ENCODE measurements at places on chromosomes 6 and 20.
A peak's percentile ranks its signal among the peaks of the same experiment; 100 is the strongest.

DNA sequence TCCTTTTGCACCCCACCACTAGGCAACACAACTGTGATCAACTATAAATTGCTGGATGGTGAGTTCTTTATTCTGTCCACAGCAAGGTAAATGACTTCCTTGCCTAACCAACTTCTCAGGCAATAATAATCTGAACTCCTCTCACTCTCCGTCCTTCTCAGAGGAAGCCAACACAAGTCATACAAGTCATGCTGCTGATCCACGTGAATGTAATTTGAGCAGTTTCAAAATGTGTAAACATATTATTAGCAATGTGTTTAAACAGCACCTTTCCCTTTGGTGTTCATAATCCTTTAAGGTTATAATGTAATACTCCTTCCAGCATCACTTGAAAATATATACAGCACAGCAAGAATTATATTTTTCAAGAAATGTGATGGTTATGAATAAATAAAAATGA is 127.9 kb downstream of the QRSL1 start:
- DNase-seq, result no peak

- DNase-seq, result no peak
These were observed 541.7 kb upstream of the BTBD3 start for GRCh38 chr20:11375966-11376365.

DNA sequence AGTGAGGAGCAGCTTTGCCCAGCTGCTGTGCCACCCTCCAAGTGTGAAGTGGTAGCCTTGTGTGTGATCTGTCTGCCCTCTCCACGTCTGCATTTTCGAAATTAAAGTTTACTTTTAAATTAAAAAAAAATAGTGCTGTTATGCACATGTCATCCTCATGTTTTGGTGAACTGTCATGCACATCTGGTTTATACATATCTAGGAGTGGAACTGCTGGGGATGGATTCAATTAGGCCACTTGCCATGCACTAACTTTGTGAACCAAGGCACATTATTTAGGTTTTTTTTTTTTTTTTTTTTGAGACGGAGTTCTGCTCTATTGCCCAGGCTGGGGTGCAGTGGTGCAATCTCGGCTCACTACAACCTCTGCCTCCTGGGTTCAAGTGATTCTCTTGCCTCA is 3.6 kb downstream of the GTSF1L start:
- DNase-seq, result no peak

DNA sequence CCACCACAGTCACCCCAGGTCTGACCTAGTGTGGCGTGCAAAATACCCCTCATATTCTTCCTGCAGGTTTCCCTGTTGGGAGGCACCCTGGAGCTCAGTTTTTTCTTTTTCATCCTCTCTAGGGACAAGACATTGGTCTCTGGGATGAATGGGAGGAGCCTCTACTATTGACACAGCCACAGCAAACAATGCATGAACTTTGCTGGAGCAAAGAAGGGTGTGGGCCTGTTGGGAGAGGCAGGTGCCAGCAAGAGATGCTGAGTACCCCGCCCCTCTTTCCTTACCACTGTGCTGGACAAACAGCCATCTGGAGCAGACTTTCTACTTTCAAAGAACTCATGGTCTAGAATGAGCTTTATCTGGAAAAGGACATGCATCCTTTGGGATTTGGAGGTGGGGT is 10.1 kb downstream of the TGM3 start:
- DNase-seq, result no peak

- no peak for DNase-seq
These were observed 654.7 kb upstream of the FLRT3 start for GRCh38 chr20:14992153-14992552.

DNA sequence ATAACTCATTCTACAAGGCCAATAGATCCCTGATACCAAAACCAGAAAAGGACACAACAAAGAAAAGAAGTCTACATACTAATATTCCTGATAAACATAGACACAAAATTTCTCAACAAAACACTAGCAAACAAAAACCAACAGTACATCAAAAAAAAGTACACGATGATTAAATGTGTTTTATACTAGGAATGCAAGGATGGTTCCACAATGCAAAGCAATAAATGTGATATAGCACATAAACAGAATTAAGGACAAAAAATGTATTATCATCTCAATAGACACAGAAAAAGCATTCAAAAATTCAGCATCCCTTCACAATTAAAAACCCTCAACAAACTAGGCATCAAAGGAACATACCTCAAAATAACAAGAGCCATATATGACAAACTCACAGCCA is 23.2 kb downstream of the TREM1 start:
- DNase-seq, result no peak

- no peak for DNase-seq
These were observed 9.2 kb downstream of the ENTPD6 start for GRCh38 chr20:25204550-25205276.

- DNase-seq, result no peak
These were observed 48.5 kb downstream of the FYN start for GRCh38 chr6:111824608-111825337.

DNA sequence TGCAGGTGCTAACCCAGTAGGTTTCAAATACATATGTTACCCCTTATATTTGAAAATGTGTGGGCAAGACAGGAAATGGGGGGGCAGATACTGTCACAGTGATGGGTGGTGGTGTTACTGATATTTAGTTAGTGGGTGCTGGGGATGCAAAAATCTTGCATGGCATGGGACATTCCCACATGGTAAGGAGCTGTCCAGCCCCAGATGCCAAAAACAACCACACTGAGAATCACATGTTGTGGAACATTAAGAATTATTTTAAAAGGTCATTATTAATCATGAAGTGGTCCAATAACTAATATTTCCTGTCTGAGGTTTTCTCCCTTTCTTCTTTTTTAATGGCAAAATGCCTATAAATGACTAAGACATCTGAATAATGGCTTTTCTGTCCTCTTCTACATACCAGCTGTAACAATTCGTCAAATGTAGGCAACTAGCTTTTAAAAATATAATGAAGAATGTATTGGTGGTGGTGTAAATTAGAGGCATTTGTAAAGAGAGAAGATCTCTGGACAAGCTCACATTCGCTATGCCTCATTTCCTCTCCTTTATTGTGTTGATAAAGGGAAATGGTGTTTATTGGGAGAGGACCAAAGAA is 57.3 kb upstream of the SLC35B3 start:
- no peak for DNase-seq

GRCh38 chr20:29687438-29687837 is 1570.0 kb upstream of the DEFB115 start:
- no peak for DNase-seq

DNA sequence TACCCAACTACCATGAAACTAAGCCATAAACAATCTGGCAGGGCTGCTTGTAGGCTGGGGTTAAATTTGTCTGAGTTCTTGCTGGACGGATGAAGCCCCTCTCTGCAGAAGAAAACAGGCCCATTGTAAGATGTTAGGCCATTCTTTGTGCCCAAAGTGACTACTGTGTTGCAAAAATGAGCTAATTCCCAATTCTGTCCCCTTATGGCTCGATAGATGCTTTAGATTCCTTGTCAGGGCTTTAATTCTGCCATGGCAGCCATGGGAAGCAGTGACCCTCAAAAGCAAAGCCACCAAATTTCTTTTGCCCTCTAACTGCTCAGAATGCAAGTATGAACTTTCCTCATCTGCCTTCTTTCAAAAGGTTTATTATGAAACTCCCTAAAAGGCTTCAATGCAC is 45.2 kb downstream of the LAMA4 start:
- no peak for DNase-seq

- DNase-seq, result peak; percentile 69
These were observed 133.8 kb upstream of the CCN2 start for GRCh38 chr6:132084811-132085509.

DNA sequence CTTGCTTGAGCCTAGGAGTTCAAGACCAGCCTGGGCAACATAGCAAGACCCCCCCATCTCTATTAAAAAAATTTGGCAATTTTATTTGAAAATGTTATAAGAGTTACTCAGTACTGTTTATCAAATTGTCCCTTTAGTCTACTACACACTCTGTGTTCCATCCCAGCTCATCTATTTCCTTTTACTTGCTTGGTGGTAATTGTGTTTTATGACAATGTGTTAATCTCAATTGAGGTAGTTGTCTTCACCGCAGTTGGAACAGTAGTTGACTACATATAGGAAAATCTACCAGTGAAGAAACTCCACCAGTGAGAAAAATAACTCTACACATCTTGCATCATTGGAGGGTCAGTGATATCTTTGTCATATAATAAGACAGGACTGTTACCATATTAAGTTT is 8.0 kb downstream of the NCOA3 start:
- no peak for DNase-seq

DNA sequence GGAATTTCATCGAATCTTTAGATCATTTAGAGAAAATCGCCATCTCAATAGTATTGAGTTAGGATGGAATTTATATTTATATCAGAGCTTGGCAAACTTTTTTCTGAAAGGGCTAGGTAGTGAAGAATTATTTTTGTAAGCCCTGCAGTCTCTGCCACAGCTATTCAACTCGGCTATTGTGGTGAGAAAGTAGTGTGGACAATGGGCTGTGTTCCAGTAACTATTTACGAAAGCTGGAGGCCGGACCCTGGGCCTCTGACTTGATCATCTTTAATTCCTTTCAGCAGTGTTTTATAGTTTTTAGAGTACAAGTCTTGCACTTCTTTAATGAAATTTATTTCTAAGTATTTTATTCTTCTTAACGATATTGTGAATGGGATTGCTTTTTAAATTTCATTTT is 201.5 kb downstream of the FARS2 start:
- no peak for DNase-seq

GRCh38 chr20:46488451-46488850 is 24.9 kb downstream of the ZNF334 start:
- no peak for DNase-seq

- no peak for DNase-seq
These were observed 133.9 kb downstream of the TIAM2 start for GRCh38 chr6:155128977-155129376.

- DNase-seq, result no peak
These were observed 119.0 kb downstream of the EYA4 start for GRCh38 chr6:133360194-133360593.

DNA sequence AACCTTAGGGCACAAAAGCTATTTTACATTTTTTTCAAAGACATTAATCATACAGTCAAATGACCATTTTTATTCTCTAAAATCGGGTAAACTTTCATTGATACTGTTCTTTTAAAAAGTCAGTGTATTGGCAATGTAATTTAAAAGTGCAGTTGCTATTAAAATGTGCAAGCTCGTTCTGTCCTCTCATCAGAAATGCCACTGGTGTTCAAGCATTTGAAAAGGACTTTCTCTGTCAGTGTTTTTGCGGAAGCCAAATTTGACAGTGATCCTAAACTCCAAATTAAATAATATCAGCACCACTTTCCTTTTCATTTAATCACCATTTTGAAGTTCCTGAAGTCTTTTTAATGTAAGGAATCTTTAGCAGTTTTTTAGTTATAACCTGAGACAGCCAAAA is 69.6 kb downstream of the AFG1L start:
- no peak for DNase-seq

DNA sequence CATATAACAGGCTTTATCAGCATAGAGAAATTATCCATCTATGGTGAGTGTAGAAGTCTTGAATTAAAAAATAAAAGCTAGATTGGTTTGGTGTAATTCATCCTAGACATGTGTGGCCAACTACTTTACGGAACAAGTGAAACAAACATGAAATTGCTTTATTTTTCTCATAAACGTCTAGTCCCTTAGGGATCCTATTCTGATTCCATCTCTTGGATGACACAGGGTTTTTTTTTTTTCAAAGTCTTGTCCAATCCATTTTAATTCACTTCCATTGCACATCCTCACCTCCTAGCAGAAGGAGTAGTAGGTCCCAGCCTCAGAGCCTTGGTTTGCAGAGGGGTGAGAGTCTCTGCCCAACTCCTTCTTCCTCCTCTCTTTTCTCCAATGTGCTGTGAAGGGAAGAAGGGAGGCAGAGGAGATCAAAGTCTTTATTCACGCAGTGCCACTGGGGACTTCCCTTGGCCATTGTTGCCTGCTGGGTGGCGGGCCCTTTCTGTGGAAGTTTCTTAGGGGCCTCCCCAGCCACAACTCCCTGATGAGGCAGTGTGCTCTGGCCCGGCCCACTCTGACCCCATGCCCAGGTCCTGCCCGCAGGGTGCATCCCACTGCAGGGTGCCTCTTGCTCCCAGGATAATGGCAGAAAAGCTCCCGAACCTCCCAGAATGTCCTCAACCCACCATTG is 104.4 kb upstream of the SNX9 start:
- no peak for DNase-seq

DNA sequence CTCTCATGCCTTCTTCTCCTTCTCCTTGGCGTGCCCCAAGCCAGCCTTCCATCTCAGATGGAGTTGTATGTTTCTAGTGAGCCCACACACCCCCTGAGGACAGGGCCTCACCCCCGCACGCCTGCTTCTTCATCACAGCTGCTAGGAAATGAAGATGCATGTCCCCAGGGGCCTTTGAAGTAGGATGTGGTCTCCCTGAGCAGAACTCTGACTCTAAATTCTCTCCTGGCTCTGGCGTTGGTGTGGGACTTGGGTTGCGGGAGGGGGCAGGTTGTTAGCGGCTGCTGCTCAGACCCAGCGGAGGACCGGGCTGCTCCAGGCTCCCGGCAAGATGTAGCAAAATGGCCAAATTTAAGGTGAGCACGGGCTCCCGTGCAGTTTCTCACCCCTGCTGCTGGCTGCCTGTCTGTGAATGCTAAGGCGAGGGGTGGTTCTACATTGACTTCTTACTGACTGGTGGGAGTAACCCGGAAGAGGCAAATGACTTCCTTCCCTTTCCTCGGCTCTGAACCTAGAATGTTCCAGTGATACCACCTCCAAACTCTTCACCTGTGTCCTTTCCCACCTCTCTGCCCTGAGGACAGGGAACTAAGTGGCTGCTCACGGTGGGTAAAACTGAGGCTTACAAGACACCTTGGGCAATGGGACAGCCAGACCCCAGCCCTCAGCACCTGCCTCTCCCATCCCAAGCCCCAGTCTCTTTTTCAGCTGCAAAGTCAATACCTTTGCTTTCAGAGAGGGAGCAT is 8.8 kb downstream of the SYNJ2 start:
- DNase-seq, result no peak

GRCh38 chr6:104226790-104227446 is 632.8 kb downstream of the HACE1 start:
- no peak for DNase-seq

DNA sequence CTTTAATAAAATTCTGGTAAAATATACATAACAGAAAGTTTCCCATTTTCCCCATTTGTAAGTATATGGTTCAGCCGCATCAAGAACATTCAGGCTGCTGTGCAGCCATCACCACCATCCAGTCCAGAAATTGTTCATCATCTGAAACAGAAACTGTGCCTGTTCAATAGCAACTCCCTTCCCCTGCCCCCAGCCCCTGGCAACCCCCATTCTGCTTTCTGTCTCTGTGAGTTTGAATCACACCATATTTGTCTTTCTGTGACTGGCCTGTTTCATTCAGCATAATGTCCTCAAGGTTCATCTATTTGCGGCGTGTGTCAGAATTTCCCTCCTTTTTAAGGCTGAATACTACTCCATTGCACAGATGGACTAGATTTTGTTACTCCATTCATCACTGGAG is 19.1 kb downstream of the VSTM2L start:
- no peak for DNase-seq

DNA sequence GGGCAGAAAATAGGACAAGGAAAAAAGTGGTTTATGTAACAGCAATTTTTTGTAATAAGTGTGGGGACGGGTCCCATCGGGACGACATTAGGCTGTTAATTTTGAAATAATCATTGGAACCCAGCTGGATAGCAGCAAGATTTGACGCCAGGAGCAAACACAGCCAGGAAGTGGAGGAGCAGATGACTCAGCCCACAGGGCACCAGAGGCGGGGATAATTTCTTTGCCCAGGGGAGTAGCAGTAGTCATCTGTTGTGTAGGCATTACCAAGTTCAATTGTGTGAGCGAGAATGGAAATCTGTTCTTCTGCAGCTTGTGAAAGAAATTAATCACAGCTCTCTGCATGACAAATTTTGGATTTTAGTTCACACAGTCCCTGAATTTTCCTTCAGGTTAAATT is 22.6 kb upstream of the RIN2 start:
- peak; percentile 90 for DNase-seq
